ENCODE measurements at places on chromosomes 16 and 17. TPM values are rescaled to one million over a fixed set of nuclear protein-coding genes. Genes with fewer than 3 reads are reported as not detected.

The KRTAP16-1 gene
- not detected for total RNA-seq

The CCDC144A gene
- total RNA-seq, result 1.8 TPM

The NLRC3 gene
- total RNA-seq, result 4.4 TPM

The GRAP gene
- total RNA-seq, result 11.1 TPM

The LPCAT2 gene
- total RNA-seq, result 25.3 TPM

The UBALD2 gene
- total RNA-seq, result 11.6 TPM

The KRT37 gene
- not detected for total RNA-seq

The CA5A gene
- total RNA-seq, result 0.03 TPM

The PIMREG gene
- 3.0 TPM for total RNA-seq

The CA4 gene
- total RNA-seq, result 57.3 TPM

The ORC6 gene
- 5.6 TPM for total RNA-seq

The SCGB1C2 gene
- not detected for total RNA-seq

The SPN gene
- total RNA-seq, result 5.8 TPM

DNA sequence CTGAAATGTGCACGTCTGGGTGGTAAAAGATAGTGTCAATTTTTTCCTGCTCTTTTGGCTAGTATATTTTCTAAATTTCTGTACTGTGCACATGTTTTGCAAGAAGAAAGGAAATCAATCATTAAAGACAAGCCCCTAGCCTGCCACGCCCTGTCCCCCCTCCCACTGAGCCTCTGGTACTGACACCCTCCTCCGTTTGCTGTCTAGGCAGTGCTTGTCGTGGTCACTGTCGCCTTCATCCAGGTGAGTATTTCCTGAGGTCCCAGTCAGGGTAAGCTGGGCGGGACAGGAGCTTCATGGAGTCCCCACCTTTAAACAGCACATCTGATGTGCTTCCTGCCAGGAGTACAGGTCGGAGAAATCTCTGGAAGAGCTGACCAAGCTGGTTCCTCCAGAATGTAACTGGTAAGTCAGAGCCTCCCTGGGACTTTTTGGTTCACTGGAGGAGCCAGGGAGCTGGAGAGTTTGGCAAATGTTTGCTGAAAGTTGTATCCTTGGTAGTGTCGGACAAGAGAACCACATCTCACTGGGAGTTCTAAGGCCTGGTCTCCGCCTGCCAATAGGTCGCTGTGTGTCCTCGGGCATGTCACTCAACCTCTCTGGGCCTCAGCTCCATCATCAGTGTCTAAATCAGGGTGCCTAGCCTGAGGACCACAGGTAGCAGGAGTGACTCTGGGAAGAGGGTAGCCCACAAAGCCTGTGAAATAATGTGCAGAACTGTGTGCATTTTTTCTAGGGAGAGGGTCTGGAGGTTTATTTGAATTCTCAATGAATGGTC, 42.2 kb downstream of the ATP2C2 start:
- peaks cover 4% of the 10 kb centered on the region for H3K27me3 ChIP-seq
- H3K4me1 ChIP-seq, result no peaks in the 10 kb centered on the region
- no peak for DNase-seq

GRCh38 chr17:40818343-40818732, 4.1 kb downstream of the KRT10 start:
- H3K4me3 ChIP-seq, result peak overlapping the region; percentile 97
- H3K4me1 ChIP-seq, result no peaks in the 10 kb centered on the region
- H3K27me3 ChIP-seq, result no peaks in the 10 kb centered on the region

- H3K27ac ChIP-seq, result no peak overlapping the region
- no peak for DNase-seq
- no peak overlapping the region for H3K4me3 ChIP-seq
- H3K4me1 ChIP-seq, result no peaks in the 10 kb centered on the region
Observed at GRCh38 chr16:88484505-88485365, 31.7 kb downstream of the ZFPM1 start.

DNA sequence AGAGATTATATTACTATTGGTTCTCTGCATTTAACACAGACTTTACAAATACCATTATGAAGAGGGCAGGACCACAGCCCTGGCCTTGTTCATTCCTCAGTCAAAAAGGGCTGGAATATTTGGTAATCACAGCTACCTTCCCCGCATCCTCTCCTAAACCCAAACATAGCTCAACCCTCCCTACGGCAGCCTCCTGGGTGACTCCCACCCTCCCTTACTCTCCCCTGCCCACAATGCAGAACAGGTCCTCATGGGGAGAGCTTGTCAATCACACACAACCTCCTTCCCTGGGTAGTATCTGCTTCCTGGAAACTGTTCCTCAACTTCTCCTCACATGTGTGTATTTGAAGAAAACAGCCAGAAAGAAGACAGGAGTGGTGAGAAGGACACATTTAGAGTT, 224.2 kb downstream of the C16orf78 start:
- no peaks in the 10 kb centered on the region for H3K4me1 ChIP-seq
- H3K27ac ChIP-seq, result no peak overlapping the region
- H3K4me3 ChIP-seq, result no peak overlapping the region
- no peaks in the 10 kb centered on the region for H3K36me3 ChIP-seq

GRCh38 chr16:11253009-11253994, 2.7 kb downstream of the SOCS1 start:
- H3K4me3 ChIP-seq, result no peak overlapping the region
- H3K27ac ChIP-seq, result no peak overlapping the region
- no peaks in the 10 kb centered on the region for H3K27me3 ChIP-seq
- H3K36me3 ChIP-seq, result peaks cover 15% of the 10 kb centered on the region
- no peak for DNase-seq

GRCh38 chr17:79608624-79608959, 2.3 kb downstream of the RBFOX3 start:
- no peaks in the 10 kb centered on the region for H3K36me3 ChIP-seq
- H3K27ac ChIP-seq, result no peak overlapping the region
- H3K4me1 ChIP-seq, result no peaks in the 10 kb centered on the region
- H3K4me3 ChIP-seq, result no peak overlapping the region

DNA sequence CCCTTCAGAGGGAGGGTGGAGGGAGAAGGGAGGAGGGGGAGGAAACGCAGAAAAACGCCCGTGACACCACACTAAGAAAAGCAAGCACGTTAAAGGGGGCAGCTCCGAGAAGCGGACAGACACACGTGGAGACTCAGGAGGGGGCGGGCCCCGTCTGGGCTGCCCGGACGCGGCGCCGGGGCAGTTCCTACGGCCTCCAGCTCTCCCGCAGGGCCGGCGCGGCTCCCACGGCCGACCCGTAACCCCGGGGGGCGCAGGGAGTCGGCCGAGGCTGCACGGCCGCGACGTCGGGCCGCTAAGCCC, 362 bp downstream of the KLHDC4 start:
- peak overlapping the region; percentile 93 for H3K27ac ChIP-seq
- peak overlapping the region; percentile 98 for H3K4me3 ChIP-seq
- H3K36me3 ChIP-seq, result peaks cover 2% of the 10 kb centered on the region
- H3K27me3 ChIP-seq, result no peaks in the 10 kb centered on the region
- DNase-seq, result no peak

GRCh38 chr16:10921536-10922327, 20.5 kb downstream of the DEXI start:
- peaks cover 7% of the 10 kb centered on the region for H3K4me1 ChIP-seq
- no peak overlapping the region for H3K4me3 ChIP-seq
- H3K27me3 ChIP-seq, result no peaks in the 10 kb centered on the region
- DNase-seq, result peak; percentile 32

DNA sequence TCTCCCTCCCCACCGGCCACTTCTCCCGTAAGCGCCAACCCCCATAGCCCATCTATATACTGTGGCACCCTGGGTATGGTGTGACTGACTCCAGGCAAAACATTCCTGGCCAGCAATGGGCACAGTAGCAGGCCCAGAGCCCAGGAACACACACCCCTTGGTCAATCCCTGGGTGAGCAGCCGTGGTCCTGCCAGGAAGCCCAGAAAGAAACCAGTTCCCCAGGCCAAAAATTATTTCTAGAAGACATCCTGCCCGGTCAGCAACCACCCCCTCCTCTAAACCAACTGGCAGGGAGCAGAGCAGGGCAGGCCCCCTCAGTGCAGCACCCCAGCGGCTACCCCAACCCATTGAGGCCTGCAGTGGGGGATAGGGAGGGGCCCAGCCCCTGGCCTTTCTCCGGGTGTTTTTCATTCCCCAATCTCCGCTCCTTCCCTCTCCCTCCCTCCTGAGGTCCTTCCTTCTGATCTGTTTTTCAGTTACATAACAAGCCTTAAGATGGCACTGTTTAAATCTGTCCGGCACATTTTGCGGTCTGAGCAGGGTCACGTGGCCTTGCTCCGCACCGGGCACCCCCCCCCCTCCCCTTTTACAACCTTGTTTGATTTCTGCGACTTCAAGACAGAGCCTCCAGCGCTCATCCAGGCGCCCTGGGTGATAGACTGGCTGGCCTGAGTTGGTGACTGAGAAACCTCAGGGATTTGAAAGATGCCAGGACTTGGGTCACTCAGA, 2.0 kb downstream of the NPTX1 start:
- H3K4me1 ChIP-seq, result peaks cover 27% of the 10 kb centered on the region
- peaks cover 74% of the 10 kb centered on the region for H3K27me3 ChIP-seq
- H3K27ac ChIP-seq, result no peak overlapping the region
- no peak overlapping the region for H3K4me3 ChIP-seq

GRCh38 chr17:69348429-69348828, 21.5 kb upstream of the ABCA5 start:
- no peak overlapping the region for H3K4me3 ChIP-seq
- H3K36me3 ChIP-seq, result no peaks in the 10 kb centered on the region
- no peak for DNase-seq
- no peaks in the 10 kb centered on the region for H3K4me1 ChIP-seq
- H3K27me3 ChIP-seq, result peaks cover 3% of the 10 kb centered on the region

DNA sequence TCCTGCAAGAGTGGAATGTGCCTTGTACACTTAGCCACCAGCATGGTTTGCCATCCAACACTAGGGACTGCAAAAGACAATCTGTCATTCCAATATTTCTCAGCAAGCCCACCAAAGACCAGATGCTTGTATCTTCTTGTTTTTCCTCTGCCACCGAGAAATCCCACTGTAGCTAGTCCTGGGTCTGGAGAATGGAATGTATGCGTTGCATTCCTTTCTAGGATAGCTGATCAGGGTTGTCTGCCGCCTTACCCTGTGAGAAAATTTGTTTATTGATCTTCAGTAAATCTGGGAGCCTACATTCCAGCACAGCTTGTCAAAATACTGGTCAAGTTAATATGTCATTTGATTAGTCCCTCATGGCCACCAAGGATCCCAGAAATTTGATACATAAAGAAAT, 28.1 kb upstream of the ADAMTS18 start:
- H3K4me3 ChIP-seq, result no peak overlapping the region
- no peaks in the 10 kb centered on the region for H3K36me3 ChIP-seq
- no peaks in the 10 kb centered on the region for H3K27me3 ChIP-seq
- no peak overlapping the region for H3K27ac ChIP-seq
- no peak for DNase-seq

DNA sequence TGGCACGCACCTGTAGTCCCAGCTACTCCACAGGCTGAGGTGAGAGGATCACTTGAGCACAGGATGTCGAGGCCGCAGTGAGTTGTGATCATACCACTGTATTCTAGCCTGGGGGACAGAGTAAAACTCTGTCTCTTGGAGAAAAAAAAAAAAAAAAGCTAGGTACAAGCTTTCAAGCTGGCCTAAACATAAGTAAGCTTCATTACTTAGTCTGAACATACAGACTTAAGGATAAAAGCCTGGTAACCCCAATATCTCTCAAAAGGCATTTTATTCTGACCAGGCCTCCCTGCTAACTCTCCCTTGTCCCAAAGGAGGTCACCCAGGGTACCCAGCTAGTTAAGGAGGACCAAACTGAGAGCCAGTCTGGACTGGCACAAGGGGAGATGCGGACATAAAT, 46.2 kb downstream of the TOM1L2 start:
- H3K4me1 ChIP-seq, result peaks cover 21% of the 10 kb centered on the region
- DNase-seq, result no peak
- H3K27ac ChIP-seq, result no peak overlapping the region
- no peak overlapping the region for H3K4me3 ChIP-seq

- H3K27ac ChIP-seq, result no peak overlapping the region
- no peaks in the 10 kb centered on the region for H3K4me1 ChIP-seq
- no peaks in the 10 kb centered on the region for H3K36me3 ChIP-seq
- H3K27me3 ChIP-seq, result no peaks in the 10 kb centered on the region
- no peak for DNase-seq
Observed at GRCh38 chr17:74868251-74868907, 4.4 kb downstream of the FDXR start.

- peaks cover 27% of the 10 kb centered on the region for H3K4me1 ChIP-seq
- no peak for DNase-seq
- peak overlapping the region; percentile 61 for H3K4me3 ChIP-seq
- H3K36me3 ChIP-seq, result peaks cover 31% of the 10 kb centered on the region
- no peaks in the 10 kb centered on the region for H3K27me3 ChIP-seq
Observed at GRCh38 chr17:4940555-4941318, 669 bp downstream of the RNF167 start.

DNA sequence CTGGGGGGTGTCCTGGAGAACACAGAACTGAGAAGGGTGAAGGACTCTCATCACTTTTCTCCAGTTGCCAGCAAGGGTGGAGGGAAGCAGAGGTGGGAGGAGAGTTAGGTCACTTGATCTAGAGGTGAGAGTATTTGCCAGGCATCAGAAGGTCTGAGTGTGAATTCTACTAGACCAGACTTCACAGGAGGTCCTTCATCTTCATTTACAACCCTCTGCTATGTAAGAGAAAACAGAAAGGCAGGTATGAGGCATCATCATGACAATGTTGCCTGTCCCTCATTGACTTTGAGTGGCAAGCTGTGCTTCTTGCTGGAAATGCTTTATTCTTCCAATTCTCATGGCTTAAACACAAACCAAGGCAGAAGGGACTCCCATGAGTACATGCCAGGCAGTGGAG, 45.9 kb upstream of the B4GALNT2 start:
- H3K36me3 ChIP-seq, result no peaks in the 10 kb centered on the region
- no peak overlapping the region for H3K4me3 ChIP-seq
- DNase-seq, result no peak
- no peaks in the 10 kb centered on the region for H3K4me1 ChIP-seq
- H3K27ac ChIP-seq, result no peak overlapping the region

GRCh38 chr16:58040945-58041627, 15.5 kb downstream of the MMP15 start:
- H3K36me3 ChIP-seq, result no peaks in the 10 kb centered on the region
- H3K27ac ChIP-seq, result no peak overlapping the region
- H3K27me3 ChIP-seq, result no peaks in the 10 kb centered on the region
- DNase-seq, result no peak
- no peak overlapping the region for H3K4me3 ChIP-seq

GRCh38 chr16:86052926-86053325, 154.0 kb downstream of the IRF8 start:
- no peaks in the 10 kb centered on the region for H3K36me3 ChIP-seq
- H3K4me1 ChIP-seq, result no peaks in the 10 kb centered on the region
- H3K27me3 ChIP-seq, result no peaks in the 10 kb centered on the region
- no peak overlapping the region for H3K4me3 ChIP-seq
